Activated T-helper 1 cell treated with anti-CD3 and anti-CD28 coated beads, Interleukin-12 subunit alpha, Interleukin-12 subunit beta, Interleukin-2, Interleukin-4 antibody, amounts not matched to agents 30 ng/mL and 10 ng/mL and 1 ng/mL, durations not matched to agents 14 hours and 24 hours and 36 hours (primary cell): ENCODE measurements at places on chromosomes 1 and 21. TPM values are rescaled to one million over a fixed set of nuclear protein-coding genes. Genes with fewer than 3 reads are reported as not detected.

Gene GLMN
- total RNA-seq, result 29.2 and 29.7 TPM in 2 replicates

Gene RXRG
- total RNA-seq, result not detected in 2 replicates

Gene NTMT2
- total RNA-seq, result not detected in 2 replicates

Gene ABCA4
- 0.29 TPM in 1 of 2 replicates, not detected in the other for total RNA-seq

Gene TXLNA
- total RNA-seq, result 109 and 110 TPM in 2 replicates

Gene CHD5
- 0.62 and 0.83 TPM in 2 replicates for total RNA-seq

GRCh38 chr1:8378178-8378577 lies 60.3 kb downstream of the SLC45A1 start:
- DNase-seq, result no peak

- no peak for DNase-seq
Measured at GRCh38 chr1:78070758-78071157, 25.0 kb downstream of the GIPC2 start.

- no peak for DNase-seq
Measured at GRCh38 chr1:29096231-29096886, 27.3 kb downstream of the TMEM200B start.

DNA sequence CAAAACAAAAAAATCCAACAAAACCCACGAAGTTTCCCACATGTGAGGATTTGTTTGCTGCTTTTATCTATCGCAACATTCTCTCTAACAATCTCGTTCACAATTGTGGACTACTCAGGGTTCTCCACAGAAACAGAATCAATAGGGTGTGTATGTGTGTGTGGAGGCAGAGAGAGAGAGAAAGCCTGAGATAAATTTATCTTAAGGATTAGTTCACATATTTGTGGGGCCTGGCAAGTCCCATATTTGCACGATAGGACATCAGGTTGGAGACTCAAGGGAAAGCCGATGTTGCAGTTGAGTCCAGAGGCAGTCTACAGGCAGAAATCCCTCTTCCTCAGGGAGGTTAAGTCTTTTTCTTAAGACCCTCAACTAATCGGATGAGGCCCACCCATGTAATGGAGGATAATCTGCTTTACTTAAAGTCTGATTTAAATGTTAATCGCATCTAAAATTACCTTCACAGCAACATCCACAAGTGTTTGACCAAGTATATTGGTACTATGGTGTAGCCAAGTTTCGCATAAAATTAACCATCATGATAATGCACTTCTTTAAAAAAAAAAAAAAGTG lies 31.7 kb downstream of the ADAMTS1 start:
- DNase-seq, result no peak

GRCh38 chr1:214665606-214666110 lies 62.7 kb downstream of the CENPF start:
- DNase-seq, result no peak

DNA sequence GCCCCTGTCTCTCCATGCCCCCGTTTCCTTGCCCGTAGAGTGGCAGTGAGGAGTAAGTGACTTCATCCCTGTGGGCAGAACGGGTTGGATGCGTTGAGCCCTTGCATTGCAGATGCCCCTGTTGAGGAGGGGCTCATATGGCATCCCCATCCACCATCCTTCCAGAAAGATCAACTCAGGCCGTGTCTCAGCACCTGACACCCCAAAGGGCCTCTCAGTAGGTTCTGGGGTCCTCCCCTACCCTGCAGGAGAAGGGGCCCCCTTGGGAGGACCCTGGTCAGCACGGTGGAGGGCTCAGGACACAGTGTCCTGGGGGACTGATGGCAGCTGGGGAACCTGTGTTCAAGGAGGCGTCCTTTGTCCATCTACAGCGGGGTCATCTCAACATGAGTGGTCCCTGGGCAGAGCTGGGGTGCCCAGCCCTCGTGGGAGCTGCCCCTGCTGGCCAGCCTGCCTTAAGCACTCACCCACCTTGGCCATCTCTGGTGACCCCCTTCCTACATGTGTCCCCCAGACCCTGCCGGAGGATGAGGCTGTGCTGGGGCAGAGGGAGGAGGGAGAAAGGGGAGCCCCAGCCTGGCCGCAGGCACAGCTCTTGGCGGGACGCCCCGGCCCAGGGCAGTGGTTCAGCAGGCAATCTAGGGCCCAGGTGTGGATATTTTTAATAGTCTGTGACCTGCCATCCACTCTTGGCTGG lies 48.2 kb upstream of the ACTRT2 start:
- DNase-seq, result no peak

DNA sequence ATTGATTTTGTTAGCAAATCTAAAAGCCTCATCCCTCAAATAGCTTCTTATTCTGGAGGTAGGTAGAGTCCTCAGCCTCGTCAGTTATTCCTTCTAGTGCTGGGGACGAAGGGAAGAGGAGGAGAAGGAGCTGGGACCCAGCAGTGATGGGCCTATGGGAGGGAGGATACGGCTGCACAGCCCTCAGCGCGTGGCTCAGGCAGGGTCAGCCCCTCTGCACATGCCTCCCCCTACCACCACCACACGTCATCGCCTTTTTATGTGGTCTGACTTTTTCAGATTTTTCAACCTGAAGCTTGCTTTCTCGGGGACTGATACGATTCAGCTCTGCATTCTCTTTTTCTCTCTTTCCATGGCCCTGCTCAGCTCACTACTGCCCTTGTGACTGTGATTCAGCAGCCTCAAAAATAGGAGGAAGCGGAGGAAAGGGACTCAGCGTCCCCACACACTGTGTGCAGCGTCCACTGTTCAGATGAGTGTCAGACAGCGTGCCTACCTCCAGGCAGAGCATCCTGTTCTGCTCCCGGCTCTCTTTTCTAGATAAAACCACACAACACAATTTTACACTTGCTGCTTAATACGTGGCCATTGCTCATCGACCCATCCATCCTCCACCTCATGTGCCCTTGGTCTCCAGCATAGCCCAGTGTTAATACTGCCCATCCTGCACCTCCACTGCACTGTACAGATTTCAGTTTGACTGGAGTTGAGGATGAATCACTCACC lies 827 bp downstream of the OR2B11 start:
- DNase-seq, result no peak

- peak; percentile 32 for DNase-seq
Measured at GRCh38 chr1:229557913-229558414, 543 bp downstream of the ABCB10 start.

DNA sequence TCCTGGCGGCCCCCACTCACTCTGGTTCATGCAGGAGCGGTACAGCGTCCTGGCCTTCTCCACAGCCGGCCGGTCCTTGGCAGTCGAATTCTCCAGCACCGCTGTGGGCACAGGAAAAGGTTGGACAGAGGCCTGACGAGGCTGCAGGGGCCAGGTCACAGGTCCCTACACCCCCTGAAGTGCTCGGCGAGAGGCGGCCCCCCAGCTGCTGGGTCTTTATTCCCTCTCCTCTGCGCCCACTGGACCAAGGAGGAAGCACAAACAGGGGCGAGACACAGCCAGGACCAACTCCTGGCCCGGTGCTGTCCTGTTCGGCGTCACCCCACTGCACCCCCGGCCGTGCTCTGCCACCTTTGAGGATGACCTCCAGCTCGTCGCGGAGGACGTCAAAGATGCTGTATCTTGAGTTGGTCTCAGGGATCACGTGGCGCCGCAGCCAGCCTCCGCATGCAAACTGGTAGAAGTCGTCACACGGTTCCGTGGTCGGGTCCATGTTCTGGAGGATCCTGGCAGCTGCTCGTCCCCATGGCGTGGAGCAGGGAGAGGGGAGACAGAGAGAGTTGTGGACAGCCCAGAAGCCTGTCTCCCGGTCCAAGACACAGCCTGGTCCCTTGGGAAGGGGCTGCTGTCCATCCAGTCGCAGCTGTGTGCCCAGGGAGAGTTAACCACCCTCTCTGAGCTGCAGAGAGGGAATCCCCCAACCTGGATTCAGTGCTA lies 22.9 kb downstream of the PRXL2B start:
- no peak for DNase-seq

- no peak for DNase-seq
Measured at GRCh38 chr21:31660259-31660565, 719 bp downstream of the SOD1 start.

DNA sequence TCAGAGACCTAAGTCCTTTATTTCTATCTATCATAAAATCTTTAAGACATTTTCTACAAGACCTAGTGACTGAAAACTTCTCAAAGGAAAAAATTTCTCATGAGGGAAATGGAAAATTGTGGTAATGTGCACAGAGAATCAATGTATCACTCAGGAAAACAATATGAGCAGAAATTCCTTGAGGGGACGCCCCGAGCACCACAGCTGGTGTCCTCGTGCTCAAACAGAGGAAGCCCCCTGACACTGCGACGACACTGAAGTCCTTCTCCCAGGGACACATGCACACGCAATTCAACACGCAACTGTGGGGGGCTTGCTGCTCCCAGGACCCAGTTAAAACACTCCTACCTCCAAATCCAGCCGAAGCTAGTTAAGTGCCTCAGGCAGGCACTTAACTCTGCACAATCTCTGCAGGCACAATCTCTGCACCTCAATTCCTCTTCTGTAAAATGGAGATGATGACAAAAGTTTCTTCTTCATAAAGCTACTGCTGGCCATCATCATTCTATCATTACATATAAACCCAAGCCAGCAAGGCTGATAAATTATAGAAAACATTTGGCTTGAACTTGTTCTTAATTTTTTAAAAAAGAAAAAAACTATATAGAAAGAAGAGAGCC lies 16.0 kb downstream of the ZBTB17 start:
- no peak for DNase-seq
